ENCODE measurements at places on chromosomes 5 and 9.

- DNase-seq: no peak
Observed at GRCh38 chr5:134127376-134127861, 12.9 kb downstream of the TCF7 start.

DNA sequence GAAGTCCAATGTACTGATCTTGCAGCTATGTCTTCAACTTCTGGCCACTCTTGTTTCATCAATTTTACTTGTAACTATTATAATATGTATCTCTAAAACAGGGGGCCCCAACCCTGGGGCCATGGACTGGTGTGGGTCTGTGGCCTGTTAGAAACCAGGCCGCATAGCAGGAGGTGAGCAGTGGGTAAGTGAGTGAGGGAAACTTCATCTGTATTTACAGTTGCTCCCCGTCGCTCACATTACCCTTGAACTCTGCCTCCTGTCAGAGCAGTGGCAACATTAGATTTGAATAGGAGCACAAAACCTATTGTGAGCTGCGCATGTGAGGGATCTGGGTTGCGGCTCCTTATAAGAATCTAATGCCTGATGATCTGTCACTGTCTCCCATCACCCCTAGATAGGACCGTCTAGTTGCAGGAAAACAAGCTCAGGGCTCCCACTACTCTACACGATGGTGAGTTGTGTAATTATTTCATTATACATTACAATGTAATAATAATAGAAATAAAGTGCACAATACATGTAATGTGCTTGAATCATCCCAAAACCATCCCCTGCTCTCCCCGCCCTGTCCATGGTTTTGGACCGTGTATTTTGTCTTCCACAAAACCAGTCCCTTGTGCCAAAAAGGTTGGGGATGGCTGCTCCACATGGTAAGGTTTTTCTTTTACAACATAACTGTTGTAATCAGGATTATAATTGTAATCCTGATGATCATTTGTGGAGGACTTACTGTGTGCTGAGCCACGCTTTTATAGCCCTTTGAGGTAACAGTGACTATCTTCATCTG, 26.9 kb upstream of the SH3PXD2B start:
- DNase-seq: no peak

DNA sequence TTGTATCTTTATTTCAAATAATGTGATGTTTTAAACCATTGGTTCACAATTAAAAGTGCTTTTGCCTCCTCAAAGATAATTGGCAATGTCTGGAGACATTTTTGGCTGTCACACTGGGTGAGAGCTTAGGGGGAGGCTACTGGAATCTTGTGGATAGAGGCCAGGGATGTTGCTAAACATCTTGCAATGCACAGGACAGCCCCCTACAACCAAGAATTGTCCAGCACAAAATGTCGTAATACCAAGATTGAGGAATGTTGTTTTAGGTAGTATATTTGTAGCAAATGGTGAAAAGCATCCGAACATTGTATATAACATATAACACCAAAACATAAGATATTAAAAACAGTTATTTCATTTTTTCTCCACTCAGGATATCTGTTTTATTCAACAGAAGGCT, 99.8 kb downstream of the SLC44A1 start:
- DNase-seq: no peak

- DNase-seq: no peak
Observed at GRCh38 chr5:141880961-141881801, 3.0 kb upstream of the PCDH1 start.

DNA sequence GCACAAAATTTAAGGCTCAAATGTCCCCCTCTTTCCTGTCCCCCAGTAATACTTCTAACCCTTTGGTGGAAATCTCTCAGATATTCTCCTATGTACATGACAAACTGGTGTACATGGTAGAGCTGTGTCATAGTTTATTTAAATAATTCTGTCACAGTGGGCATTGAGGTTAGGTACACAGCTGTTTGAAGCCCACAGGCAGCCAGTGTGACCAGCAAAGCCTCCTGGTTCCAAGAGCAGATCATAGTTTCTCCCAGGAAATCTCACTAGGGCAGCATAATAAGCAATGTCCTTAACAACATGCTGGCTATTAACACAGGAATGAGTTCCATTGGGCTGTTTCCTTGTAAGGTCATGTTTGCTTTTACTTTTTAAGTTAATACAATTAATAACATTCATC, 63.9 kb downstream of the NDST1 start:
- no peak for DNase-seq

GRCh38 chr5:151157426-151158286, at the start of gene ANXA6:
Gene ANXA6, minus strand, starts transcription at chr5:151157779. Its CDS starts 9,878 bp downstream, at chr5:151147901.
- peak; percentile 42 for DNase-seq

DNA sequence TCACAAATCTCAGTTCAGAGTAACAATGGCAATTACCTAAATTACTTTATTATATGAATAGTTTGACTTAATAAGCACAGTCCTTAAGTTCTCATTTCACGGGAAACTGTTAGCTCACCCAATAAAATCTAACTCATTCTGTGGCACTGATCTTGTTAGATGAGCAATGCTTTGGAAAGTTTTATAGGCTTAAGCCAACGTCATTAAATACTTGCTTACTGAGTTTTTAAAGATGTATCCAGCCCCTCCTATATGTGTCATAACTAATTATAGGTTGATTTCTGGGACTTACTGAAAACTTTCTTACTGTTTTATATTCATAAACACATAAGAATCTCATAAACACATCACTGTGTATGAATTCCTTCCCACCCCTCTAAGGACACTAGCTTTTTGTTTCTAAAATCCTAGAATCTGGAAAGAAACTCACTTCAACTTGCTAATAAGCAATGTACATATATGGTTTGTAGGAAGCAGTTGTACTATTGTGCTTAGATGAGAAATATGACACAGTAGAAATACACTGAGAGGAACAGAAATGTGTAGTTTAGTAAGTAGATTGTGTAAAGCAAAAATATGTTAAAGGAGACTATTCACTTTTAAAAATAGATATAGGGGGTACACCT, 14.1 kb upstream of the MARCOL start:
- no peak for DNase-seq

- DNase-seq: no peak
Observed at GRCh38 chr5:3355126-3355525, 240.5 kb upstream of the IRX1 start.

DNA sequence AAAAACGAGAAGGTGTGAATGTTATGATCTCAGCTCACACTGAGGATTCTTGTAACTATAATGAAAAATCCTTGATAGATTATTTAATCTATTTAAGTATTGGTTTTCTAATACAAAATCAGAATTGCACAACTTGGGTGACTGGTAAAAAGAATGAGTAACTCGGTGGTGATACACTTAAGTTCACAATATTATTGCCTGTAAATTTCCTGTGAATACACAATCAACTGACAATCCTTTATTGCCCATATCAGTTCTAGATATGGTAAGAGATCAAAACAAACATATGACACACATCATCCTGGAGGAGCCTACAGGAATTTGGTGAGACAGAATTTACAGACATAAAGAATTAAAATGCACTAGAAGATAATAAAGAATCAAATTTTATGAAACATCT, 14.1 kb upstream of the LURAP1L start:
- DNase-seq: no peak

DNA sequence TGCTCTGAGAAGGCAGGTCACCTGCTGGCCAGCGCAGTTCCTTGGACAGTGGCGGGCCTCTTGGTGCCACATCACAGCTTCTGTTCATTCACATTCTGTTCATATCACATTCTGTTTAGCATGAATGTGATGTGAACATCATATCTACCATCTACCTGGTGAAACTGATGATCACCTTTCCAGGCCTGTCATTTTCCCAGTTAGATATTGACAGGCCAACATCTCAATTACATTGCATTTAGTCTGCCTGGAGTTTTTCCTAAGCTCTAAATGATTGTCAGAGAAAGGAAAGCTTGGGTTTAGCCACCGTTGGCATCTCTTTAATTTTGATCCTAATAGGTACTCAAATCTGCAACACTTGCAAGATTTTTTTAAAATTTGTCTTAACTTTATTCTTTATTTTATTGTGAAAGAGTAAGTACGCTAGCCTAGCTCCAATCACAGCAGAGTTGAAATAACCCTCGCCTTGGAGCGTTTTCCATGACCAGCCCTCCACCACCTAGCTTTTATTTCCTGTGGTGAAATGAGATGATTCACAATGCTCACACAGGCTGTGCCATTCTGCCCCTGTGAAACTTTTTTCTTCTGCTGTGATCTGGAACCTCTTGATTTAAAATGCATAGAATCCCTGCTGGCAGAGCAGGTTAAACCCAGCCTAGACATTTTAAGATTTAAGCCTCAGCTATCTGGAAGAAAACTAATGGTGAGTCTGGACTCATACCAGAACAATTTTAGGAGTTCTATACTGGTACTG, 225.0 kb downstream of the ESM1 start:
- no peak for DNase-seq

DNA sequence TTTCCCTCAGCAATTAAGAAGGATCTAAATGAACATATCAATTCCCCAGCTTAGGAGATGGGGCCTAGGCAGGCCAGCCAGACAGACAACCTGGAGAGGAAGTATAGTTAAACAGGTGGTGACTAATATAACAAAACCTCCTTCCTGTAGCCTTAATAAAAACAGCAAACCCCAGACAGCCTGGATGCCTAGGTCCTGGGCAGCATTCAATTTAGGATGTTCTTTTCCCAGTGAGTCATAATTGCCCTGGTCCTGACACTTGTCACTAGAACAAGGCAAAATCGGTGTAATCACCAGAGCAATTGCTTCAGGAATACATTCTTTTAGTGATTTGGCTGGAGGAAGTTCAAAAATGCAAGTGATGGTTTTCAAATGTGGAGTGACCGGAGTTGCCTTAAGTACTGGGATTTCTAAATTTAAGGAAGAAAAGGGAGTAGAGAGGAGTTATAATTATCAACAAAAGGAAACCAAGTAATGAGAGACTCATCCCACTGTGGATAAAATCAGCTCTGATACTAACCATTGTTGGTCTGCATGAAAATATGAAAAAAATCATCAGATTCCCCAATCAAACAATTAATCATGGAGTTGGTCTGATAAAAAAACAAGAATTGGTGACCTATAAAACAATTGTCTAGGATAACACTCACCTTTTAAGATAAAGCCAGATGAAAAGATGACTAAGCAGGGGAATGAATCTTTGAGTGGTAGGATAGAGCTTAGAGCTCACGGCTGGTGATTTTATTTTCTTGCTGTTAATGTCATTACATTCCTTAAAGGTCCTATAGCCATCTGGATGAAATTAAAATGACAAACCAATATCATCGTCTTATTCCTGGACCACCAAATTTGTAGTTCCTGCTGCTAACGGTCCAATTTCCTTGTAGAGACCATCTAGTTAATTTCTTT, 39.0 kb upstream of the TARS1 start:
- no peak for DNase-seq

DNA sequence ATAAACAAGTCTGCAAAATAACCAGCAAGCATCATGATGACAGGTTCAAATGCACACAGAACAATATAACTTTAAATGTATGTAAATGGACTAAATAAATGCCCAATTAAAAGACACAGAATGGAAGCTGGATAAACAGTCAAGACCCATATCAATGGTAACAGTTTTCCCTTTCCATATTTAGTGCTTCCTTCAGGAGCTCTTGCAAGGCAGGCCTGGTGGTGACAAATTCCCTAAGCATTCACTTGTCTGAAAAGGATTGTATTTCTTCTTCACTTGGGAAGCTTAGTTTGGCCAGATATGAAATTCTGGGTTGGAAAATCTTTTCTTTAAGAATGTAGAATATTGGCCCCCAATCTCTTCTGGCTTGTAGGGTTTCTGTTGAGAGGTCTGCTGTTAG, 120.2 kb upstream of the RASA1 start:
- no peak for DNase-seq

GRCh38 chr9:89444274-89444673, 53.6 kb downstream of the SEMA4D start:
- no peak for DNase-seq

GRCh38 chr5:53425687-53426511, 54.5 kb upstream of the FST start:
- DNase-seq: no peak

- DNase-seq: no peak
Observed at GRCh38 chr5:88976914-88977313, 93.9 kb upstream of the MEF2C start.

DNA sequence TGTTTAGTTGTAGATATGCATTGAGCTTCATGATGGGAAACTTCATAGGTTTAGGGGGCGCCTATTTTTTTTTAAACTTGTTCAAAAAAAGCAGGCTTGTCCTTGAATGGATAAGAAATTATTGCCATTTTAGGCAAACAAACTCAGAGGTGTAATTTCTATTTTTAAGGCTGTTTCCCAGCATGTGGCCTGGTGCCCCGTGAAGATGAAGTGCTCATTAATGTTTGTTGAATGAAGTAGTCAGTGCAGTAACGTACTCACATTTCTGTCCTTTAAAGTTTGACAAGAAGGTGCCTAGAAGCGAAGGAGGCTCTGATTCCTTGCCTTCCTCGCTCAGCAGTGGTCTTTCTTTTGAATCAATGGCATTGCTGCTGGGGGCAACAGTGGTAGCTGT, 54.3 kb downstream of the ZNF618 start:
- DNase-seq: no peak

GRCh38 chr5:179135006-179135405, 74.8 kb downstream of the ZNF354C start:
- no peak for DNase-seq

GRCh38 chr9:97675655-97676054, 21.5 kb downstream of the XPA start:
- no peak for DNase-seq

GRCh38 chr5:148805326-148806290, 20.8 kb upstream of the ADRB2 start:
- DNase-seq: no peak

DNA sequence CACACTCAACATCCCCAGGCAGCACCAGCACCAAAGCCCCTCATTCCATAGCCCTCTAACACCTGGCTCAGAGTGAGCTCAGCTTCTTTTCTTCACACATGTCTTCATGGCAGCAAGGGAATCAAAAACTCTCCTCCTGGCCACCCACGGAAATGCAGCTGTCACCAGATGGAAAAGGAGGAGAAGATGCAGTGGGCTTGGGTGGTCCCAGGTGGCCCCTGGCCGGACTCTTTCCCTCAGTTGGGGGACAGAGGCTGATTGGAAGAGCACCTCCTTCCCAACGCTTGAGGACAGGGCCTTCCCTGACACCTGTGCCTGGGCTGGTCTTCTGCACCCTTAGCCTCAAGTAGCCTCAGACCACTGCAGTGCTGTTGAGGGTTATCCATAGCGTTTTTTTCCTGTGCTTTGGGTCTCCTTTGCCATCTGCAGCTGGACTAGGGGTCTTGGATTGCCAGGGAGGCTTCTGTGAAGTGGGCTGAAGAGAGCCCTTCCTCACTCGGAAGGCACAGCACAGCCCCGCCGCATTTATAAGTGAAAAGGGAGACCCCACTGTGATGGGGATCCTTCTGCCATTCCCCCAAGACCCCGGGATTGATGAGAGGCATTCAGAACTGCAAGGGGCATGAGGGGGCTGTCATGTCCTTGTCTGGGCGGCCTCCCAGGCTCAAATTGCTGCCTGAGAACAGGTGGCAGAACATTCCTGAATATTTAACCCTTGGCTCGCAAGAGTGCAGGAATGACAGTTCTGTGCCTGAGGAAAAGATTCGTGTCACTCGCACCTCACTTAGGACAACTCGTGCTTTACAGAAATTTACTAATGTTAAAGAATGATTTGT, 200.0 kb downstream of the AUH start:
- no peak for DNase-seq
